ENCODE measurements at places on chromosomes 12 and 14.

GRCh38 chr14:93984987-93985410 lies 8.6 kb upstream of the ASB2 start:
- H3K4me1 ChIP-seq, result peaks cover 3% of the 10 kb centered on the region
- DNase-seq, result no peak
- no peak overlapping the region for H3K27ac ChIP-seq

DNA sequence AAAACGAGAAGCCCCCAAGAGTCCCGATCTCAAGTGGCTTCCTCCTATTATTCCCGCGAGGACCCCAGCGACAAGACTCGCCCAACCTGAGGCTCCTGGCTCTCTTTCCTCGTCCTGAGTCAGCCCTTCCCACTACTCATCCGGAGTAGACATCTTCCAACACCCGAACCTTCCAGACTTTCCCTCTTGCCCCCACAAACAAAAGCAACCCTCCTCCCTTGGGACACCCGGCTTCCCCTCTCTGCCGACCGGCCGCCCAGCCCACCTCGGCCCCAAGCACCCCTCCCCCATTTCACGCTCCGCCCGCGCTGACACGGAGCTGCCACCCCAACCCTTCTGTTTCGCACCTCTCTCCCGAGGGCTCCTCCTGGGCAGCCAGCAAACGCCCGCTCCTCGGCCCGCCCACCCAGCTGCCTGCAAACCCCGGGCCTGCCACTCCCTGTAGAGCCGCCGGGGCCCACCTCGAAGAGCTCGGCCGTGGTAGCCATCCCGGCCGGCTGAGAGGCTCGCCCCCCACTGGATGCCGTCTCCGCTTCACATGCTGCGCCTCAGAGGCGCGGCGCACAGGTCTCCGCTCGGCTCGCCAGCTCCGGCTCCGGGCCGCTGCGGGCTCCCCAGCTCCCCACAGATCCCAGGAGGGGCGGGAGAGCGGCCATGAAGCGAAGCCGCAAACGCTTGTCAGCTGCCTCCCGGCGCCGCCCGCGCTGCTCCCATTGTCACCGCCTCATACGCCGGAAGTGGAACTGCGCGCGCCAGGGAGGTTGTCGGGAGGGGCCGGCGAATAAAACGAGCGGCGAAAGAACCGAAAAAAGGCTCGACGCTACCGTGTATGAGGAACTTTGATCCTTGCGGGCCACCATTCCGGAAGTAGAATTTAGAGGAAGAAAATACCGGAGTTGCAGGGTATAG lies at the start of the genes AP5M1 and EXOC5:
AP5M1 (plus strand) TSS at position 811 of the 909 bp plus-strand sequence. CDS start 344 bp downstream, outside the sequence.
EXOC5 (minus strand) TSS at position 745 of the 909 bp plus-strand sequence; CDS start at position 488, 257 bp downstream.
- peak within 1 kb of the TSS; percentile 67 for H3K4me3 ChIP-seq
- no peaks in the 10 kb centered on the region for H3K27me3 ChIP-seq
- DNase-seq, result peak; percentile 95
- peaks cover 4% of the 10 kb centered on the region for H3K36me3 ChIP-seq

- no peak overlapping the region for H3K4me3 ChIP-seq
- H3K4me1 ChIP-seq, result no peaks in the 10 kb centered on the region
- DNase-seq, result no peak
- no peaks in the 10 kb centered on the region for H3K36me3 ChIP-seq
- no peaks in the 10 kb centered on the region for H3K27me3 ChIP-seq
- no peak overlapping the region for H3K27ac ChIP-seq
These were observed 94.6 kb downstream of the DACT1 start for GRCh38 chr14:58732387-58732786.

DNA sequence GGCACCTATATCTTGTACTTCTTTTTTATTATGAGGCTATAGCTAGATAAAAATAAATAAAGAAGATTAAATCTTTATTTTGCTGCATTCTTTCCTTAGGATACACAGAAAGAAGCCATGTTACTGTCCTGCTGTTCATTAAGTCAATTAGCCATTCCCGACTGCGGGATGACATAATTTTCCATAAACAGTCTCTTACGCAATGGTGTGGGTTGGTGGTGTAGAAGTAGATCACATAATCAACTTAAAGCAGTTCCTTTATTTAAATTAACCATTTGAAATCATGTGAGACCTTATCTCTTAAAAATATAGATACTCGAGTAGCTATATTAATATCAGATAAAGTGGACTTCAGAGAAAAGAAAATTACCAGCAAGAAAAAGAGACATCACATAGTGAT lies 40.2 kb downstream of the TAOK3 start:
- H3K36me3 ChIP-seq, result no peaks in the 10 kb centered on the region
- H3K27me3 ChIP-seq, result no peaks in the 10 kb centered on the region
- H3K4me1 ChIP-seq, result peaks cover 30% of the 10 kb centered on the region
- H3K27ac ChIP-seq, result no peak overlapping the region

Measured in suprapubic skin (tissue), 4 donors.